ENCODE measurements at places on chromosomes 2 and 18.
A peak's percentile ranks its signal among the peaks of the same experiment; 100 is the strongest.

- DNase-seq: no peak
These were observed 253.5 kb downstream of the LDLRAD4 start for GRCh38 chr18:13471971-13472628.

GRCh38 chr2:1967242-1968208 is 223.2 kb upstream of the PXDN start:
- DNase-seq: peak; percentile 39

GRCh38 chr2:127039387-127040031 is 67.4 kb downstream of the BIN1 start:
- no peak for DNase-seq

- no peak for DNase-seq
These were observed 115.2 kb downstream of the XRCC5 start for GRCh38 chr2:216224388-216224787.

GRCh38 chr2:88873620-88874019 is 182.1 kb downstream of the RPIA start:
- DNase-seq: no peak

GRCh38 chr2:98519156-98519555 is 74.5 kb downstream of the INPP4A start:
- no peak for DNase-seq

GRCh38 chr2:12587729-12588522 is 128.8 kb upstream of the TRIB2 start:
- no peak for DNase-seq

- no peak for DNase-seq
These were observed 148.1 kb downstream of the PRPF40A start for GRCh38 chr2:152569186-152569585.

DNA sequence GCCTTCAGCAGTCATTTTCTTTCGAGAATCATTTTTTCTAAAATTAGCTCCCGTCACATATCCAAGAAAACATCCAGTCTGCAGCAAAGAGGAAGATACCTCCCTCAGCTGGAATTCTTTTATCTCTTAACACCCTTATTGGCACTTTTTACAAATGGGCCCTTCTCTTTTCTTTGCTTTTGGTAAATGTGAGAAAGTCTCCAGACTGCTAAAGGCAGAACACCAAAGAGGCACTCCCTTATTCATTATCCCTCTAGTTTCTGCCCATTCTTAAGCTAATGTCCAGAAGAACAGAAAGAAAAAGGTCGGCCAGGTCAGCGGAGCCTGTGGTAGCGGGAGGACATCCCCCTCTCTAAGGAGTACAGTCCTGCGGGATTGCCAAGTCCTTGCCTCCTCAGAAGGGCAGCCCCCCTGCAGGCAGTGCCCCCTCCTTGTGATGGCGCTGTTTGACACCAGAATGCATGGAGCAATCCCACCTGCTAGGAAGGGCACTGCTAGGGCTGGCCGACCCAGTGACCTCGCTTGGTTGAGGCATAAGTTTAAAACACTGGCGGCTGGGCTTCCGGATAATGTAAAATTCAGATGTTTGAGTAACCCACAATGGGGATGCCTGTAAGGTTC is 34.0 kb downstream of the ST6GAL2 start:
- DNase-seq: no peak

DNA sequence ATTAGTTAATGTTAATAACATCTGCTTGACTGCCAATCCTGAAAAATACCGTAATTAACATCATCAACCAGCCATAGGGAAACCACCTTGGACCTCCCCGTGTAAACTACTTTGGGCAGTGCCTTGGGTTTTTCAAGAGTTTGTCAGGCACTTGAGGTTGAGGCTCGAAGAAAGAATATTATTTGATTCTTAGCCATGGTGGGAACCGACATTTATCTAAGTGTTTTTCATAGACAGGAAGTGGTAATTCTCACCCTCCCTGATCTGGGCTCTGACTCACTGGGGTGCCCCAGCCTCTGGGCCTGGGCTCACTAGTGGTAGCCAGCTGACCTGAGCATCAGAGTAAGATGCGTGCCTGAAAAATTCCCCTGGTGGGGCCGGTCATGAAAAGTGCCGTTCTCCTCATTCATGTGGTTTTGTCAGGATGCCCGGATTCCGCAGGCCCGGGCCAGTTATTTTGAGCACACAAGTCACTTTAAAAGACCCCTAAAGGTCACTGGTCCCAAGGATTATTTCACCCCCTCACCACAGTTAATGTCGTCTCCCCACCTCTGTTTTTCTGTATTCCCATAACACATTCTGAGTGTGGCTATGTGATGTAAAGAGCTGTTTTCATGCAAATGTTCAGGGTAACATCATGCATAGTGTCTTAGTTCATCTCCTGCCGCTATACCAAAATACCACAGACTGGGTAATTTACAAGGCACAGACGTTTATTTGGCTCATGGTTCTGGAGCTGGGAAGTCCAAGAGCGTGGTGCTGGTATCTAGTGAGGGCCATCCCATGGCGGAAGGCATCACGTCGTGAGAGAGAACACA is 21.6 kb upstream of the SPATA3 start:
- no peak for DNase-seq

- DNase-seq: no peak
These were observed at the start of gene VAMP8 for GRCh38 chr2:85577386-85578242. Gene VAMP8, plus strand, starts transcription at chr2:85577586. Its CDS starts 61 bp downstream, at chr2:85577647.

GRCh38 chr2:23480957-23481797 is 96.2 kb downstream of the KLHL29 start:
- DNase-seq: peak; percentile 48

GRCh38 chr2:218904176-218904575 is 23.5 kb downstream of the WNT10A start:
- DNase-seq: no peak

- no peak for DNase-seq
These were observed 113.6 kb downstream of the MCFD2 start for GRCh38 chr2:46801731-46802664.

- no peak for DNase-seq
These were observed 40.1 kb downstream of the NDUFAF7 start for GRCh38 chr2:37271376-37272067.

- no peak for DNase-seq
These were observed 2.7 kb downstream of the USP40 start for GRCh38 chr2:233563663-233564430.

GRCh38 chr2:223934870-223935269 is 10.3 kb downstream of the WDFY1 start:
- DNase-seq: no peak

DNA sequence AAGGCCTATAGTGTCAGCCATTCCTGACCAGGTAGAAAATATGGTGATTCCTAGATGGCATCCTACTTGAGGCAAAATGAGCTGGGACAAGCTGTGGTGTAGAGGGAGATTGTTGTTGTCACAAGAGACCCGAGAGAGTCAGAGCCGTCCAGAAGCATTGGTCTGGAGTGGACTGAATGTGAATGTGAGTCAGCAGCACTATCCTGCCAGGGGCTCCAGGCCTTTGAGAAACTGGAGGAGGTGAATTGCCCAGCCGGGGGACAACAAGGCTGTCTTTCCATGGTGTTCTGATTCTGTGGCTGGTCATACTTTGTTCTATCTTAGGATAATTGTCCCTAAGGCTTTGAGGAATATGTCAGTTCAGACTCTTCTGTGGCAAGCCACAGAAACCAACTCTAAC is 29.4 kb upstream of the EIF2AK3 start:
- DNase-seq: no peak

GRCh38 chr2:208024091-208024490 is 1.2 kb downstream of the PLEKHM3 start:
- DNase-seq: no peak

GRCh38 chr2:162473-163382 is 101.1 kb downstream of the SH3YL1 start:
- peak; percentile 36 for DNase-seq

DNA sequence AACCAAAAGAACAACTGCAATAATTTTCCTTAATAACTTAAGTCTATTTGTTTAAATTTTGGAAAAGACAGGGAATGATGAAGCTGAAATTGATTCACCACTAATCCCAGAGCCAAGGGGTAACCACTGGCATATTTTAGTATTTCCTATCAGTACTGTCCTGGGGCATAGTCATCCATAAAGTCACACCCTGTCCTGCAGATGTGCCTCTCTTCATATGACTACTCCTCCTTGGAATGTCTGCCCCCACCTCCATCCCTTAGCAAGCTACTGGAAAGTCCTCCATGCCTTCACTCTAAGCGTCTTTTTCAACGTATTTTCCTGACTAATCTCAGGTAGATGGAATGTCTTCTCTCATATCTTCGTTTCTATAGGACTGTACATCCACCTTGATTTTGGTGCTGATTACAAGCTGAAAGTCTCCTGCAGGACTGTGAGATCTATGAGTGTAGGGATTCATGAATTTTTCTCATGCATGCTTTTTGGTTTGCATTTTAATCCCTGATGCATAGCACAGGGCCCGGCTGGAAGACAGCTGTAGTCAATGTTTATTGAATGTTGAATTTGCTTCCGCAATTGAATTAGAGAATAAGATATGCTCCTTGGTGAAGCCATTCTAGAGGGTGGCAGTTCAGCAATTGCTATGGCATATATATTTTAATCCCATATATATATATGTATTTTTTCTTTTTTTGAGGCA is 85.6 kb downstream of the MOGAT1 start:
- DNase-seq: no peak

- no peak for DNase-seq
These were observed 57.0 kb downstream of the CCDC150 start for GRCh38 chr2:196696423-196697079.

DNA sequence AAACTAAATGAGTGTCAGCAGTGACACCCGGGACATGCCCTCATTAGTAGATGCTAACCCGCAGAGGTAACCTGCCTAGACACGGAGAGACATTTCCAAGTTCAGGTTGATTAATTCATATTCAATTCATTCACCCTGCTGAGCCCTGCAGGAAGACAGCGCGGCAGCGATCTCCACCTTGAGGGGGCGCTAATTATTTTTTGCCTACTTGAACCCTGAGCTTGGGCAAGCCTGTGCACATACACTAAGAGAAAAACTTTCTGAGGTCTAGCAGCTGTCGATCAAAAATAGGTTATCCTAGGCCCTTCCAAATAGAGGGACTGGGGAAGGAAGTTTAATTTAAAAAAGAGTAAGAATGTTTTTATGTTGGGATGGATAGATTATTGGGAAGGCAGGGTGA is 1.3 kb upstream of the LYPD6 start:
- DNase-seq: no peak

DNA sequence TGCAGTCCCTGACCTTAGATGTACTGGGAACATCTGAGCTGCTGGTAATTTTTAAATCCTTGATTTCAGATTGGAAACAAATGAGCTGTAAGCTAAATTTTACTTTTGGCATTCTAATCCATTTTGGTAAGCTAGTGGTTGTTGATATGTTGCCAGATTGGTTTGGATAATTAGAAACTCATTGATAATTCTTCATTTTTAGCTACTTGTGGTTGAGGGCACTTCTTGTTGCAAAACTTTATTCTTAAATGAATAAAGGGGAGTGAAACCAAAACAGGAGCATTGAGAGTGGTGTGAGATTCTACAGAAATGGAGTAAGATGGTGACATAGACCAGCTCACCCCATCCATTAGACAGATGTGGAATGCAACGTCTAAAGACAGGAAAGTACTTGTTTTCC is 64.5 kb downstream of the ITGB1BP1 start:
- DNase-seq: no peak

DNA sequence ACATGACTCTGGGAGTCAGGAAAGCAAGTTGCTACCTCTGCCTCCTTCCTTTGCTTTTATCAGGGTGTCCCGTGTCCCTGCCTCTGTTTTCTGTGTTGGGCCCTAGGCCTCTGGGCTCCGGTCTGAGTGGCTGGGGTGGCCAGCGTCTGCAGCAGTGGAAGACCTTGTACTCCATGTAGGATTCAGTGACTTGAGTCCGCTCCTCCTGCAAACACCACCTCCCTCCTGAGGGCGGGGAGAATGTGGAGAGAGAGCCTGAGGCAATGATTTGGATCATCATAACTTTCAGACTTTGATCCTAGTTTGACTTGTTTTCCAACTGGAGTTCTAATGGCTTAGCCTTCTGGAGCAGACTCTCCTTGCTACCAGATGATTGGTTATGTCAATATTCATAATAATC is 30.8 kb downstream of the ATP6V1C2 start:
- DNase-seq: no peak

GRCh38 chr18:32469691-32470459 is 807 bp downstream of the GAREM1 start:
- peak; percentile 35 for DNase-seq

DNA sequence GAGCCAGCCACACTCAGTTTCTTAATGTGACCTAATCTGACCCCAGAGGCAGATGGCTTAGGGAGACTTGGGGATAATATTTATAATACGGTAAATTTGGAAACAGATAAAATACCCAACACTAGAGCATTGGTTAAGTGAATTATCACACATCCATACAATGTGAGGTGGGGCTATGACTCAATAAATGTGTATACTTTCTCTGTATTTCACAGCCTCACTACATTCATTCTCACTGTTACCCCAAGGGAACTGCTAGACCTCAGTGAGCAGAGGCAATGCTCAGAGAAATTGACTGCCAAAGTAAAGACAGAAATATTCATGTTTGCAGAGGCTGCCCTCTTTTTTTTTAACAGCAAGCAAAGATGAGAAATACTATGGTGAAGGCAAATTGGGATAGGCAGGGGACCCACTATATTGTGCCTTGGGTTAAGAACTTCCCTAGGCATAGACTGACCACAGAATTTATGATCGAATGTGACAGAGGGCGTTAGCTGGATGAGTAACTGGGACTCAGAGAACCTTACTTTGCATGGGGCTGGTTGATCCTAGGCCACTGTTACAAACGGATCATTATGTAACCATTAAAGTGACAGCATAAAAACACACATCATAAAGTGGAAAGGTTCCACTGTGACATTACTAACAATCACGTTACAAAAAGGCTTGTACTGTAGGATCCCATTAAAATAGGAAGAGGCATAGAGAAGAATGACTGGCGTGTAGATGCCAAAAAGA is 246.0 kb upstream of the LYPD1 start:
- no peak for DNase-seq

- no peak for DNase-seq
These were observed 27.7 kb downstream of the SMAD7 start for GRCh38 chr18:48922801-48923730.

DNA sequence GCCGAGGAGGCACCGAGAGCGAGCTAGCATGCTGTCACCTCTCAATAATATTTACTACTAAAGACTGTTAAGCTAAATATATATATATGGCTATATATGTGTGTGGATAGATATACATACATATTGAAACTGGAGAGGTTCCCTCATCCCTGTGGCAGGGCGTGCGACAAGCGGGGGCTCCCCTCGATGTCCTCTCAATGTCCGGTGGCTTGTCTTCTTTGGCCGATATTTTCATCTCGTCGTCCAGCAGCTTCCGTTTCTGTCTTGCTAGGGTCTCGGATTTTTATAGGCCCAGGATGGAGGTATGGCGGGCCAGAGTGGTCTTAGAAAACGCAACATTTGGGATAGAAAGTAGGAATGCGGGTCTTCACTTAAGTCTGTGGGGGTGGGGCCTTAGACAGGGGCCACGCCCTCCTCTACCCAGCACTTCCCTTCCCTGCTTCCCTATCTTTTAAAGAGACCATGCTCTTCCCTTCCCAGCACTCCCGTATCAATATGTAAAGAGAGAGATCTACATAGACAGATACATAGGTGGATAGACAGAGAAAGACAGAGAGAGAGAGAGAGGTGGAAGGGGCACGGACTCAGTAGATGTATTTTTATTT is 866.8 kb downstream of the DSC3 start:
- no peak for DNase-seq

- no peak for DNase-seq
These were observed 127.6 kb upstream of the ZNF516 start for GRCh38 chr18:76622651-76623050.
